ENCODE measurements at places on chromosomes 12 and 14. TPM values are rescaled to one million over a fixed set of nuclear protein-coding genes. Genes with fewer than 3 reads are reported as not detected.

DNA sequence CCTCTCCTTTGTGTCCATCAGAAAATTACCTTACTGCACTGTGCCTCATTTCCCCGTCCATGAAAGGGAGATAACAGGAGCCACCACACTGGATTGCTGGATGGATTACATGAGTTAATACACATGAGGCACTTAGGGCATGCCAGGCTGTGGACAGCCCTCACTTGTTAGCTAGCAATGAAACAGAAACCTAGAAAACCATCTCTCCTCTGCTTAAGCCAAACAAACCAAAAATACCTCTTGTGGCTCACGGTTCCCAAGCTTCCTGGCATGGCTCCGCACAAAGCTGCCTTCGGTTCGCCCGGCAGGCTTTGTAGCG, 660 bp upstream of the HCFC2 start:
- DNase-seq: no peak

CD4 gene
- 28.8 TPM for total RNA-seq

DNA sequence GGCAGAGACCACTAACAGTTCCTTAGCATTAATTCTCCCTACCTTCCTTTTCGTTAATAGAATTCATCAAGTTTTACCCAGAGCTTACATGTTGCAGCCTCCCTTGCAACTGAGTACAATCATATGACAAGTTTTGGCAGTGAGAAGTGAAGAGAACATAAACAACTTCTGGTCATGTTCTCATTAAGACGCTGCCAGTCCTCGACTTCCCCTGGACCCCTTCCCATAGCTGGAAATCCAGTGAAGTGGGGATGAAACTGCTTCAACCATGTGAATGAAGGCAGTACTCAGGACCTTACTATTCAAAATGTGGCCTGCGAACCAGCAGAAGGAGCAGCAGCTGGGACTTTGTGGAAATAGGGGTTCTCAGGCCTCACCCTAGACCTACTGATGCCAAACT, 133.9 kb downstream of the SPTSSA start:
- no peak for DNase-seq

DNA sequence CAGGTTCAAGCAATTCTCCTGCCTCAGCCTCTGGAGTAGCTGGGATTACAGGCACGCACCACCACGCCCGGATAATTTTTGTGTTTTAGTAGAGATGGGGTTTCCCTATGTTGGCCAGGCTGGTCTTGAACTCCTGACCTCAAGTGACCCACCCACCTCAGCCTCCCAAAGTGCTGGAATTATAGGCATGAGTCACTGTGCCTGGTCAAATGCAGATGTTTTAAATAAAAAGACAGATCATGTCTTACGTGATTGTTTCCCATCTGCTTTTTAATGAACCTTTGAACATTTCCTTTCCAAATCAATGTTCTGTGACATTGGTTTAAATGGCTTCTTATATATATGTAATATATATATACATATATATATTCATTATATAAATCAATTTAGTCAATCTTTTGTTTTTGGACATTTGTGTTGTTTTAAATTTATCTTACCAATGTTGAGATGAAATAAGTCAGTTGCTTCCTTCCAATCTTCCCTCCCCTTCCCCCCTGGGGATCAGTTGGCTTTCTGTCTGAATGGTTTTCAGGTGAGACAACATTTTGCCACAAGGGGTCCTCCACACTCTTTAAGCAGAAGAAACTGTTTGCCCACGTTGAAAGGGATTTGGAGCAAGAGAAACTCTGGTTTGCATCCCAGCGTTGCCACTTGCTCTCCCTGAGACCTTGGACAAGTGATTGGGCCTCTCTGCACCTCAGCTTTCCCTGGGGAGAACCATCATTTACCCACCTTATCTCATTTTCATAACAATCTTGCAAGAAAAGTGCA, 47.6 kb upstream of the RBM19 start:
- no peak for DNase-seq

INHBE gene
- not detected for total RNA-seq

PELI2 gene
- 20.8 TPM for total RNA-seq

AVPR1A gene
- 0.56 TPM for total RNA-seq
